ENCODE measurements at places on chromosomes 2 and 18.
A peak's percentile ranks its signal among the peaks of the same experiment; 100 is the strongest.

- DNase-seq: peak; percentile 18
These were observed 6.8 kb upstream of the PXDN start for GRCh38 chr2:1750933-1751766.

- DNase-seq: no peak
These were observed 61.8 kb upstream of the STK17B start for GRCh38 chr2:196233021-196233804.

GRCh38 chr2:56519806-56520205, 336.0 kb downstream of the CCDC85A start:
- no peak for DNase-seq

GRCh38 chr2:36287363-36288275, 68.0 kb upstream of the CRIM1 start:
- no peak for DNase-seq

DNA sequence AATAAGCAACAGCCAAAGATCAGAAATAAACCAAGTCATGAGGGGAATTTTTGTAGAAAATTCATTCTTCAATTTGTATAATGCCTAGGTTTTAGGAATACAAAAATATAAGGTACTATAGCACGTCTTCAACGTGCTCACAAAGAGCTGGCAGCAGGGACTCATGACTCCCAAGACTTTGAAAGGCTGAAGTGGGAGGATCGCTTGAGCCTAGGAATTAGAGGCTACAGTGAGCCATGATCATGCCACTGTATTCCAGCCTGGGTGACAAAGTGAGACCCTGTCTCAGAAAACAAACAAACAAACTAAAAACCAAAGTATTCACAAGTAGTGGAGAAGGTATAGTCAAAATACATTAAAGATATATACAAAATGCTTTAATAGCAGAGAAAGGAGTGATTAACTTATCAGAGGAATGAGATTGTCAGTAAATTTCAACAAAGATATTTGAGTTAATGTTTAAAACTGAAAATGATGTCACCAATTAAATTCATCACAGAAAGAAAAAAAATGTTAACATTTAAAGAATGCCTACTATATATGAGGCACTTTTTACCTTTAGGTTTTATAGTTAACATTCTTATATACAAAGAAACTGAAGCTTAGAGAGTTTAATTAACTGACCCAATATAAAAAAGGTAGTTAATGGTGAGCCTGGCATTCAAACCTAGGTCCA, 3.2 kb downstream of the WDR33 start:
- no peak for DNase-seq

DNA sequence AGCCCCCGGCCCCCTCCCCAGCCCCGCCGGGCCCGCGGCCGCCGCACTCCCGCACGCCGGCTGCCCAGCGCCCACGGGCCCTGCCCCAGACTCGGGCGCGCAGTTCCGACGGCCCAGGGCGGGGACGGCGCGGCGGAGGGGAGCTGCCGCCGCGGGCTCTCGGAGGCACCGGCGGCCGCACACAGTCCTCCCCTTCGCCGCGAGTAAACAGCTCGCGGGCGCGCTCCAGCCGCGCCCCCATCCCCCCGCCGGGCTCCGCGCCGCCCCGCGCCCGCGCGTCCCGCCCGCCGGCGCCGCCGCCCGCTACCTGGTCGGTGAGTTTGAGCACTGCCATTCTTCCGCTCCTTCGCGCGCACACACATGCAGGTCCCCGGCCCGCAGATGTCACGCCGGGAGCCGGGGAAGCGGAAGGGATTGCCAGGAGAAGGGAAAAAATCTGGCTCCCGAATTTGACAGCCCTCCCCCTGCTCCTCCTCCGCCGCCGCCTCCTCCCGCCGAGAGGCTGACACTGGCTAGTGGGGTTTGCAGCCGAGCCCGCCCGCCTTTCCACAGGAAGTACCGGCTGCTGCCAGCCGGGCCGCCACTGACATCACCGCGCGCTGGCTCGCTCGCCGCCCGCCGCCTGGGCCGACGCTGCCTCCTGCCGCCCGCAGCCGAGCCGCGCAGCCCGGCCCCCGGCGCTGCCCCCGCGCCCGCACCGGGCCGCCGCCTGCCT, at the start of gene ANKRD44:
TSS of gene ANKRD44 (minus strand) at position 510 of the 715 bp plus-strand sequence. CDS start at position 334, 176 bp downstream.
- peak; percentile 44 for DNase-seq

Measured in GOT3 (cell line).